Thoracic aorta (tissue), 2 donors: ENCODE measurements at places on chromosomes 6 and 20. TPM values are rescaled to one million over a fixed set of nuclear protein-coding genes. Genes with fewer than 3 reads are reported as not detected.

DNA sequence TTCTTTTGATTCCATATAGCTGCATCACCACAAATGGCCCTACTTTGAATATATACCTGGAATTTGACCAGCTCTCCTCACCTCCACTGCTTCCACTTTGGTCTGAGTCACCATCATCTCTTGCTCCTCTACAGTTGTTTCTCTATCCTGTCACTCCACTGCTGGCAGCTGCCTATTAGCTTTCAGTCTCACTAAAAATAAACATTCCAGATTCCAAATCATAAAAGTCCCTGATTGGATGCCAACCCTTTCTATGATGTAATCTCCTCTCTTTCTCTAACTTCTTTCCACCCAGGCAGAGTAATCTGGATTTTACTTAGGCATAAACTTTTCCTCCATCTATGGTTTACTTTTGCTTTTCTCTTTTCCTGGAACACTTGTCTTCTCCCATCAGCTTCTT, 49.1 kb downstream of the RFPL4B start:
- no peak for DNase-seq

- DNase-seq: no peak
Measured at GRCh38 chr6:145015739-145016558, 719.4 kb downstream of the EPM2A start.

The DEFB126 gene
- not detected for total RNA-seq

The UCKL1 gene
- total RNA-seq: 40.5 TPM

DNA sequence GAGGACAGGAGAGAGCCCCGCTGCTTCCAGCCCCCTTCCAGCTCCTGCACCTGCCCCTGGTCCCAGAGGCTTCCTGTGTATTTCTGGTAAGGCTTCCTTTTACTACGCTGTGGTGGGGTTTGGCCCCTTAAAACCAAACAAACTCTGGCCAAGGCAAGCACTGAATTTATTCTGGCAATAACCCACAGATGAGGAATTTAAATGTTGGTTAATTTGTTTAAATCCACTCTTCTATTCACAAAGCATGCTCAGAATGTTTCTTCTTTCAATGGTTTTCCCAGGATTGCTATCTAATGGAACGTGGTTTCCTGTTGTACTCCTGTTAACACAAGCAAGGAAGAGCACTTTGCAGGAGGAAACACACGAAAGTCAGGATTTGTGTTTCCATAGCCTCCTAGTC, 236.5 kb upstream of the FOXQ1 start:
- no peak for DNase-seq

DNA sequence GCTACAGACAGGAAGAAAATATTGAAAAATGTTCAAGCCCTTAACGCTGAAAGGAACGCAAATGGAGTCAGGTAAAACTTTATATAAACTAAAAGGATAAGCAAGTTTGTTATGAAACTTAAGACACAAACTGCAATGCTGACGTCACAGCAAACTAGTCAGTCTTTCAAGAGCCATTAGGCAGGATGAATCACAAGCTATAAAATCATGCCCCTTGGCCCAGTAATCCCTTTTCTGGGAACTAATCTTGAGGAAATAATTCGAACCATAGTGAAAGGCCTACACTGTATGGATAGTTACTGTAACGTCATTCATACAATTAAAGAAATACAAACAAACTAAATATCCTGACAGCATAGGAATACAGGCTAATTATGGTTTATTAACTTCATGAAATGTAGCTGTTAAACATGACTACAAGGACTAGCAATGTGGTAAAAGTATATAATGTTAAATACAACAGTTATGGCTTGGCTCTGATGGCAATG, 42.7 kb upstream of the HINT3 start:
- no peak for DNase-seq

DNA sequence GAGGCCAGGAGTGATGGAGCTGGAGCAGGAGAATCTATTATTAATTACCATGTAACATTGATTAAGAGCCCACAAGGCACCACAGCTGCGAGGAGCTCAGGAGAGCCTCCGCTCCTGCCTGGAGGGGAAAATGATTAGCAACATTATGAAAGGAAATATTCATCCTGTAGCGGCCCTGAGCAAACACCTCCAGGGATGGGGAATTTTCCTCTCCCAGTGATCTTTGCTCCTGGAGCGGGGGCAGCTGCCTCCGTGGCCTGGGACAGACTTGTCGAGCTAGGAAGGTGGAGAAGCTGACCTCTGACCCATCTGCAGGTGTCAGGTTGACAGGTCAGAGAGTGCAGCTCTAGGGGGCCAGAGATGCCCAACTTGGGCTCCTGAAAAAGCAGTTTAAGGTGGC, 40.1 kb upstream of the SIRPA start:
- DNase-seq: no peak

GRCh38 chr6:37432916-37433656, at the start of gene CMTR1:
Gene CMTR1, plus strand, starts transcription at chr6:37433221. Its CDS starts 2,409 bp downstream, at chr6:37435630.
- peak; percentile 68 for DNase-seq

DNA sequence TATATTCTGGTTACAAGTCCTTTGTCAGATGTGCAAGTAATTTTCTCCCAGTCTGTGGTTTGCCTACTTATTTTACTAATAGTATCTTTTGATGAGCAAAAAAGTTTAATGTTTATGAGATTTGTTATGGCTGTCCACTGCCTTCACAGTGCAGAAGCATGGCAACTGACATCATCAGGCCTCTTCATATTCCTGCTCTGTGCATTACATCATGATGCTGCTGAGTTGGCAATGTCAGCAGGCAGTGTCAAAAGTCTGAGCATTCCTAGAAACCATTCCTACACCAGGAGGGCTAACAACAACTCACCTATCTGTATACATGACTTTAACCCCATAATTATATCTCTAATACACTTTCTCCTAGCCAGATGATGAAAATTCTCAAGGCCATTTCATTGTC, 10.8 kb upstream of the OR2B2 start:
- DNase-seq: no peak

GRCh38 chr6:46862381-46862780, 59.4 kb downstream of the ADGRF5 start:
- DNase-seq: no peak

GRCh38 chr20:11677428-11677827, 240.3 kb upstream of the BTBD3 start:
- DNase-seq: no peak

DNA sequence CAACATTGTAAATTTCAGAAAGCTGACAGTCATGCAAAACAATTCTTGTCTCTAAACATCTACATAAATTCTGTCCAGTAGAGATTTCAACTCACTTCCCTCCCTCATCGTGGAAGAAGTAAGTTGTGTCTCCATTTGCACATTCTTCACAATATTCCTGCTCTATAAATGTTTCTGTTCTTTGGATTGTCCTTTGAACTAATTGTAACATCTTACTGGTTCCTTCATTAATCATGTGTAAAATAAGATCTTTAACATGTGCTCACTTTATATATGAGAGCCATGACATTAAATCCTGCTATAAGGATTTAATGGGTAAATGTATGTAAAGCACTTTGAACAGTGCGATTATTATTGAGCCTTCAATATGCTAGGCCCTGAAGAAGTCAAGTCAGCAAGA, 7.0 kb upstream of the LTV1 start:
- DNase-seq: no peak

DNA sequence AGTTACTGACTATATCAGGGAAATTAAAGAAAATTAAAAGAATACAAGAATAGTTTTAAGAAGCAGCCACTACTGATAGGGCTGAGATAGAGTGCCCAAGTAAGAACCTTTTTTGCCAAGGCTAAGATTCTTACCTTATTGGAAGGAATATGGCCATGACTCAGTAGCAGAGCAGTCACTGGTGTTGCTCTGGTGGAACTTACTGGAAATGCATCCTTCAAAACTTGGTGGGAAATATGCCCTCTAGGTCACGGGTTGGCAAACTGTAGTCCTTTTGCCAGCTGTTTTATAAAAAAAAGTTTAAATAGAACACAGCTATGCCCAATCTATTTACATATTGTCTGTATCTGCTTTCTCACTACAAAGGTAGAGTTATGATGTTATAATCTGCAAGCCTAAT, 6.0 kb downstream of the HSF2 start:
- no peak for DNase-seq

The GATA5 gene
- 0.27 TPM for total RNA-seq

The WFDC2 gene
- not detected for total RNA-seq

GRCh38 chr6:79630883-79631692, at the start of gene SH3BGRL2:
Gene SH3BGRL2, plus strand, starts transcription at chr6:79631329. Its CDS starts 133 bp downstream, at chr6:79631462.
- no peak for DNase-seq
